ENCODE measurements at places on chromosomes 3 and 15.

DNA sequence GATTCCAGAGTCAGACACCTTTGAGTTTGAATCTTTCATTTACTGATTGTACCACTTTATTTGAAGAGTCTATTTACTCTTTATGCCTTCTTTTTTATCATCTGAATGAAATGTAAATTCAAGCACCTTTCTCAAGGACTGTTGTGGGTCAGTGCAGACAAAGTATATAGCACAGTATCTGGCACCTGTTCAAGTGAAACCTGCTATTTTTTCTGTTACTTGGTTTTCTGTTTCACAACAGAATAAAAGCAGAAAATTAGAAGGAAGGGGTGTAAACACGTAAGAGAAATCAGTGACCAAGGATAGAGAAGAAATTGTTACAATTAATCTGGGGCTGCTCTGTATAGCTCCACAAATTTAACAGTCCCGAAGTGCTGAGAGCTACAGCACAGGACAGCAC, 357.4 kb downstream of the RSL24D1 start:
- no peaks in the 10 kb centered on the region for H3K27me3 ChIP-seq
- no peaks in the 10 kb centered on the region for H3K4me1 ChIP-seq
- H3K4me3 ChIP-seq: no peak overlapping the region
- no peak overlapping the region for H3K27ac ChIP-seq
- H3K36me3 ChIP-seq: no peaks in the 10 kb centered on the region

- H3K4me3 ChIP-seq: no peak overlapping the region
- no peak overlapping the region for H3K27ac ChIP-seq
- no peaks in the 10 kb centered on the region for H3K27me3 ChIP-seq
- H3K4me1 ChIP-seq: peaks cover 14% of the 10 kb centered on the region
- DNase-seq: no peak
Observed at GRCh38 chr3:141429371-141430035, 57.3 kb upstream of the RASA2 start.

DNA sequence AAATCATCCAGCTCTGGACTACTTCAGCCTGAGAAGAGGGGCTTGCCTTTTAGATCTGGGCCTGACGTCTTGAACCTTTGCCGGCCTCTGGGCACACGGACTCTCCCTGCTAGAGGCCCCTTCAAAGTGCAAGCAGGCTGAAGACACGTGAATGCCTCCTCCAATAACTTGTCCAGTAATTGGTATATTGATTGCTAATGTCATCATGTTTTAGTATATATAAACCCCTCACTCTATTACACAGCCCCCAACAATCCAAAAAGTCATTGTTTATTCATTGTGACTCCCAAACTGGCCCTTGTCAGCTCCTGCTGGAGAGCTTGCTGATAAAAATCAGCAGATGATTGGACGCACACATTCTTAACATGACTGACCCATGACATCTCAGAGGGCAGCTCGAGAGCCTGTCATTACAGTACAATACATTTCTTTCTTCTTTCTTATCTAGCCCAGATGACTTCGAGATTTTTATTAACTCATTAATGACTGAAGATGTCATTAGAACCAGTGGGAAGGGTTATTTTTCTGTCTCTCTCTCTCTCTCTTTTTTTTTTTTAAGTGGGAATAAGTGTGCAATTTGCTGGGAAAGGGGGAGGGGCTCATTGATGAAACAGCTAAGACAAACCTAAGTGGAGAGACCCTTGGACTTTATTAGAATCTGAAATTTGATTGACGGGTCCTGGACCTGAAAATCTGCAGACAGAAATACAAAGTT, 65.5 kb upstream of the NR2F2 start:
- no peak overlapping the region for H3K4me3 ChIP-seq
- no peak for DNase-seq
- no peaks in the 10 kb centered on the region for H3K4me1 ChIP-seq
- no peaks in the 10 kb centered on the region for H3K36me3 ChIP-seq
- no peak overlapping the region for H3K27ac ChIP-seq
- H3K27me3 ChIP-seq: no peaks in the 10 kb centered on the region

GRCh38 chr3:113968986-113969385, 21.2 kb downstream of the ZDHHC23 start:
- peaks cover 12% of the 10 kb centered on the region for H3K4me1 ChIP-seq
- no peak for DNase-seq
- H3K27me3 ChIP-seq: no peaks in the 10 kb centered on the region
- H3K4me3 ChIP-seq: no peak overlapping the region
- H3K36me3 ChIP-seq: peaks cover 41% of the 10 kb centered on the region
- H3K27ac ChIP-seq: no peak overlapping the region

DNA sequence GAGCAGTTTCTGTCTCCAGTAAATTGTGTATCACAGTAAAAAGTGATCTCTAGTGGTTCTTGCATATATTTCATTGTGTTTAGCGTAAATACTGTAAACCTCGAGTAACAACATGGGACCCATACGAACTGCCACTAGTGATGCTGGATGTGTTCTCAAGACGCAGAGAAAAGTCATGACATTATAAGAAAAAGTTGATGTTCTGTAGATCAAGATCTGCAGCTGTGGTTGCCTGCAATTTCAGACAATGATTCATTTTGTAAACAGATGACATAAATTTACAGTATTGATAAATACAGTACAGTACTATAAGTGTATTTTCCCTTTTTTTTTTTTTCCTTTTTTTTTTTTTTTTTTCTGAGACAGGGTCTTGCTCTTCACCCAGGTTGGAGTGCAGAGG, 100.1 kb downstream of the DPH6 start:
- no peaks in the 10 kb centered on the region for H3K4me1 ChIP-seq
- no peak overlapping the region for H3K27ac ChIP-seq
- no peak for DNase-seq

GRCh38 chr3:39080026-39080425, 27.4 kb downstream of the GORASP1 start:
- no peaks in the 10 kb centered on the region for H3K27me3 ChIP-seq
- H3K4me3 ChIP-seq: no peak overlapping the region
- no peak overlapping the region for H3K27ac ChIP-seq
- peaks cover 41% of the 10 kb centered on the region for H3K36me3 ChIP-seq
- DNase-seq: no peak

GRCh38 chr3:14236902-14237301, 58.3 kb downstream of the LSM3 start:
- peaks cover 42% of the 10 kb centered on the region for H3K27me3 ChIP-seq
- no peak for DNase-seq
- H3K4me1 ChIP-seq: peaks cover 5% of the 10 kb centered on the region
- peaks cover 11% of the 10 kb centered on the region for H3K36me3 ChIP-seq

DNA sequence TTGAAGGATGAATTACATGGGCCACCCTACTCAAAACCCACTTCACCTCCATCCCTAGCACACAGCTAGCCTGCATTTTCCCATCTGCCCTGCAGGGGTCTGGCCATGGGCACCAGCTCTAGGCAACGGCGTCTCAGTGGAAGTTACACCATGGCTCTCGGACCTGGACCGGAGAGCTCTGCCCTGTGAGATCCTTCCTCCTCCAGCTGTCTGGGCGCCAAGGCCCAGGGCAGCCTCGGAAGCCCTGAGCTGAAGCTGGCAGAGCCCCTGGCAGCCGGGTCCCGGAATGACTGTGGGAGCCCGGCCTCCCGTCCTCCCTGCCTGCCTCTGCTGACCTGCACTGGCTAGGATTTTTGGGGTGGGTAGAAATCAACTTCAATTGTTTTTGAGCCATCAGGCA, 98.9 kb downstream of the CHSY1 start:
- DNase-seq: no peak
- H3K4me3 ChIP-seq: no peak overlapping the region
- H3K36me3 ChIP-seq: no peaks in the 10 kb centered on the region
- peaks cover 56% of the 10 kb centered on the region for H3K4me1 ChIP-seq
- H3K27ac ChIP-seq: peak overlapping the region; percentile 42
- no peaks in the 10 kb centered on the region for H3K27me3 ChIP-seq

DNA sequence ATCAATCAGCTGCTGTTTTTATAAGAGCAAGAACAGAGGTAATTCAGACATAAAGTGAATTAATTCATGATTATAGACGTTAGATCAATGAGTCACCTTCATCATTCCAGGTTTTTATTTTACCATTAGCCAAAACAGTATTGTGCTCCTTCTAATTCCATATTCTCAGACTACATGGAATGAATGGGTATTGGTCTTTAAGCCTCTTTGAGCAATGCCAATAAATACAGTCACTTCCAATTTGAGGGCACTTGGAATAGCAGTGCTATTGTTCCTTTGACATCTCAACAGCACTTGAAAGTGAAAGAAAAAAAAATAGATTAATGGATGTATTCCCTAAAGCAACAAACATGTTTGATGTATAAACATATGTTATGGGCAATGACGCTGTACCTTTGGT, 830.9 kb upstream of the CFAP20DC start:
- H3K27me3 ChIP-seq: no peaks in the 10 kb centered on the region
- DNase-seq: no peak
- H3K4me1 ChIP-seq: peaks cover 22% of the 10 kb centered on the region
- no peak overlapping the region for H3K27ac ChIP-seq
- H3K4me3 ChIP-seq: no peak overlapping the region

- DNase-seq: no peak
- H3K36me3 ChIP-seq: no peaks in the 10 kb centered on the region
- no peak overlapping the region for H3K4me3 ChIP-seq
- H3K27ac ChIP-seq: no peak overlapping the region
Observed at GRCh38 chr3:176296066-176296597, 901.1 kb downstream of the TBL1XR1 start.

DNA sequence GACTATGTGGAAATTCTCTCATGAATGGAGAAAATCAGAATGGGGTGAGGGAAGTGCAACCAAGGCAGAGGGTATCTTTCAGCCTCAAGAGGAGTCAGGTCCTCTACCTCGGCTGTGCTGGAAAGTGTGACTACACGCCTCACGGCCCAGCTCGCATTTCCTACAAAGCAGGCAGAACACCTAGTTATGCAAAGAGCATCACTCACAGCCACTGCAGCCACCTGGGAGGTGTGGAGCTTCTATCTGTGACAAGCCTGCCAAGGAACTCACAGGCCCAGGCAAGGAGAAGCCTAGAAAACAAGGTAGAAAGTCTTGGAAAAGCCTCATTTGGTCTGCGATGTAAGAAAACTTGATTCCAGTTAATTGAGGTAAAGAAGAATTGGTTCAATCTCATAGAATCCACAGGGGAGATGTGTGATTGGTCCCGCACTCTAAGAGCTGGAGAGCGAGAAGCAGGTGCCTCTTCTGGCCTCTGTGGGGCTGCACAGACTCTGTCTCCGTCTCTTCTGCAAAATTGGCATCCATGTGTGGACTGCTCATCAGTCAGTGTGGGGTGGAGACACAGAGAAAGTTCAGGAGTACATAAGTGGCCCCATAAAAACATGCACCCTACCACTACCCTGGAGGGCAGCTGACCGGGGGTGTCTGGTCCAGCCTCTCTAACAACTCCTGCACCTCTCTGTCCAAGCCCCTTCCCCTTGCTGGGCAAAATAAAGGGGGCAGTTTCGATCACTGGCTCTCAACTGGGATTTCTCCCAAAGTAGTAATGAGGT, 76.8 kb downstream of the TAMM41 start:
- H3K4me3 ChIP-seq: no peak overlapping the region
- DNase-seq: no peak
- H3K36me3 ChIP-seq: peaks cover 22% of the 10 kb centered on the region
- peaks cover 12% of the 10 kb centered on the region for H3K4me1 ChIP-seq

DNA sequence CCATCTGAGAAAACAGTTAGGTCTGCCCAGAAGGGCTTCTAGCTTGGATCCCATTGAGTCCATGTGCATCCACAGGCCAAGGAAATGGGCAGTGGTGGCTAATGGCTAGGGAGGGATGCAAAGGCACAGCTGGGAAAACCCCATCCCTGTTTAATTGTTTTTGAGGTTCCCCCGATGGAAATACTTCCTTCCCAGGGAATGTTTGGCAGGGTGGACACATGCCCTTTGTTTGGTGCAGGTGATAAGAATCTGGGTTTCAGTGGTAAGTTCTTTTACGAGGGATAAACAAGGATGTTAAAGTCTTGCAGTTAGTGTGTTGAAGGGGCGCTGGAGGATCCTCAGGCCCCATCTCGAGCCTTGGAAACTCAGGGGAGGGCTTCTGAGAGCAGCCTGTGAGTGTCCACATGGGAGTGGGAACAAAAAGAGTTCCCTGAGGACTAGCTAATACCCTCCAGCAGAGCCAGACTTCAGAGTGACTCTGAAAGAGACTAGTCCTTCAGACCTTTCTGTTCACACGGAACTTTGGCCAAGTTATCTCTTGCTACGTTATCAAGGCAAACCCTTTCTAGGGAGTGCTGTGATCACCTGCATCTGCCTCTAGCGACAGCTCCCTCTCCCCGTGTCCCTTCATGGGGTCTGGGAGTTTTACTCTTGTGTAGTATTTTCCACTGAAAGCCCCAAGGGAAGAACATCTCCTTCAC, 17.4 kb downstream of the PTPRG start:
- H3K27me3 ChIP-seq: no peaks in the 10 kb centered on the region
- no peaks in the 10 kb centered on the region for H3K4me1 ChIP-seq
- H3K36me3 ChIP-seq: no peaks in the 10 kb centered on the region
- H3K4me3 ChIP-seq: no peak overlapping the region
- DNase-seq: no peak

GRCh38 chr15:58584789-58585461, 153.1 kb downstream of the LIPC start:
- DNase-seq: no peak
- H3K4me3 ChIP-seq: no peak overlapping the region
- H3K36me3 ChIP-seq: peaks cover 3% of the 10 kb centered on the region
- peaks cover 7% of the 10 kb centered on the region for H3K27me3 ChIP-seq
- no peak overlapping the region for H3K27ac ChIP-seq

DNA sequence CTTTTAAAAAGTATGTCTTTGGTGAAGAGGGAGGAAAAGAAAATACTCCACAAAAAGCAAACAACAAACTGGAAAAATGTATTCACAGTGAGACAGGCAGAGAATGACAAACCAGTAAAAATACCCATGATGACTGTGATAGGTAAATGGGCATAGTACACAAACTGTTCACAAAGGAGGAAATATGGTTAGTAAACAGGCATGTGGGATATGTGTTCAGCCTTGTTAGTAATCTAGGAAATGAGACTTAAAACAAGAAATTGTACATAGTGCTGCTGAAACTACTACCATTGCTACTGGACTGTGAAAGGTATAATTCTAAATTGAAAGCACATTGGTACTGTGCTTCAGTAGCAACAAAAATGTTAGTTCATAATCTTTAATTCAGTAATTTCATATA, 50.1 kb downstream of the UBE2E2 start:
- peaks cover 66% of the 10 kb centered on the region for H3K4me1 ChIP-seq
- H3K27me3 ChIP-seq: no peaks in the 10 kb centered on the region
- no peak for DNase-seq
- H3K4me3 ChIP-seq: peak overlapping the region; percentile 17
- no peak overlapping the region for H3K27ac ChIP-seq
- H3K36me3 ChIP-seq: peaks cover 4% of the 10 kb centered on the region

DNA sequence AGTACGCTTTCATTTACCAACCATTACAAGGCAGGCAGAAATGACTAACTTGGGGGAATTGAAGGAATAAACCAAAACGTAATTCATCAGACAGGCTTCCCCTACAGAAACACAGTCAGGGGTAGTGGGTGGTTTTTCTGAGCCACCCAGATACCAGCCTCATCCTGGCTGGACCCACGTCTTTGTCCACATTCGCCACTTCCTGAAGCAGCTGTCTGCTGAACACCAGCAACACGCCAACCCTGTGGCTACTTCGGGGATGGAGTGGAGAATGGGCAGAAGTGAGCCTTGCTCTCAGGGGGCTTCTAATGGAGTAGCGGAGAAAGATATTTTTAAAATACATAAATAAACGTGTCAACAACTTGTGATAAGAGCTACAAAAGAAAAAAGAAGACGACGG, 40.1 kb downstream of the SYNM start:
- DNase-seq: no peak
- H3K4me3 ChIP-seq: no peak overlapping the region
- H3K4me1 ChIP-seq: no peaks in the 10 kb centered on the region
- no peak overlapping the region for H3K27ac ChIP-seq

- H3K4me3 ChIP-seq: peak overlapping the region; percentile 90
- H3K4me1 ChIP-seq: peaks cover 11% of the 10 kb centered on the region
- no peak for DNase-seq
- peaks cover 42% of the 10 kb centered on the region for H3K36me3 ChIP-seq
Observed at GRCh38 chr15:92885224-92886041, 14.7 kb upstream of the CHD2 start.
